Activated CD8-positive, alpha-beta memory T cell treated with anti-CD3 and anti-CD28 coated beads for 1 hour (primary cell): ENCODE measurements at places on chromosomes 3 and 15.

DNA sequence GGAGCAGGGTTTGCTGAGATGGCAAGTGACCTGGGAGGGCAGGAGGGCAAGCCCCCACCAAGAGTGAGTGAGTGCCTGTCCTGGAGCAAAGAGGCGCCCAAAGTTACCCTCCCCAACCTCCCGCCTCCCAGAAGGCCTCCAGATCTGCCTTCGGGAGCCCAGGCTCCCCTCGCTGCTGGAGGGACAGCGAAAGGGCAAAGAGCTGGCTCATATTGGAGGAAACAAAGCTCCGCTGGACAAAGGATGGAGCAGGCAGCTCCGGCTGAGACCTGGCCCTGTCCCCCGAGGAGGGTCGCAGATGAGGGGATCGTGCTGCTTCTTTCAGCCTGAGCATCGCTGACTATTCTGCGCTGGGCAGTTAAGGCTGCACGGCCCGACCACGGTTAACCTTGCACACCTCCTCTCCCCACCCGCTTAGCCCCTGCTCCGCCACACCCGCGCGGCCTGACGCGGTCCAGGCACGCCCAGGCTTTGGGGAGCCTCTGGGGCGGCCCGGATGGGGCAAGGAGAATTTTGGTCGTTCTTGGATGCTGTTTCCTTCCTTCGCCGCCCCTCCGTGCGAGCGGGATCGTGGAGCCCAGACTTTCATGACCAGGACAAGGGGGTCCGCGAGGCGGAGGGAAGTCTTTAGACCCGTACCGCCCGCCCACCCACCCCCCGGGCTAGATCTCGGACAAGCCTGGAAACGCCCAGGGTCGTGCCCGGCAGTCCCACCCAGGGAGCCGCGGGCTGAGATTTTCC lies 651 bp downstream of the PLCD1 start:
- no peak for DNase-seq

- no peak for DNase-seq
These were observed 242.0 kb upstream of the RGMA start for GRCh38 chr15:93330912-93331544.

DNA sequence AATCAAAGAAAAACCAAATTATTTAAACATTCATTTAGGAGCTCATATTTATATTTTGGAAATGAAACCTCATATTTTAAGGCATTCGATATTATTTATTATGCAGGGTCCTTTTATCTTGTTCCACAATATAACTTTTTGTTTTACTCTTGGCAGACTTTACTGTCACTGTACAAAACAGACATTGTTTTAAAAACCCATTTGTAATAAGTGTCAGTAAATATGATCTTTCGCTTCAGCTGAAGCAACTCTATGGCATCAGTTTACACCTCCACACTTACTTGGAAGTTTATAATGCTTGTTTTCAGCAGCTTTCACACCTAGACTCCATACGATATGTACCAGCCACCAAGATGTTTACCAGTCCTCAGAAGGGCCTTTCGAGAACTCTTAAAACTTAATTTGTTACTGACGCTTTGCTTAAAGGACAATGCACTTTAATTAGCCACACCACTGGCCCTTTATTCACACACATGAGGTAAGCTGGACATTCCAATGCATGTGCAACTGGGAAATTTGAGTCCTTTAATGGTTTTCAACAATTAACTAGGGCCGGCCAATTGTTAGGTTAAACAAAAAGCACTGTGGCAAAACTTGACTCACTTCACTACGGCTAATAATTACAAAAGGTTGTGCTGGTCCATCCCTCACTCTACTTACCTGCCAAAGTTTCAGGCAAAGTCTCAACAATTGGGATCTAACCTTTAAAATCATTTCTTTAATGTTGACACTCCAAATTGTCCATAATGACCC lies 16.7 kb downstream of the WWTR1 start:
- DNase-seq, result no peak

DNA sequence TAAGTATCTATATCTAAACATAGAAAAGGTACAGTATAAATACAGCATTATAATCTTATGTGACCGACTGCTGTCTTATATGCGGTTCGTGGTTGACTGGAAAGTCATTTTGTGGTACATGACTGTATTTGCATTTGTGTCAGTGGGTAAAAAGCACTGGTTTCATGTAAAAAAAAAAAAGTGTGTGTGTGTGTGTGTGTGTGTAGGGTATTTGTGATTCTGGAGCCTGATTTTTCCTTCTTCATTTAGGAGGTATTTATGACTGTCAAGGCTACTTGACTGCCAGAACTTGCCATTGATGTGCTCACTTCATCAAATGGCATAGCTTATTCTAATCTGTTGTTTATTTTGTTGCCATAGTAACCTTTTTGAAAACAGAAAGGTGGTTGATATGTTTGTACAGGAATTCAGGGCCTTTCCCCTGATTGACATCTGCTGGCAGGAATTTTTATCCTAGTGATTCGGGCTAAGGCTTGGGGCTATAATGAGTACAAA lies 63.2 kb downstream of the AKAP13 start:
- no peak for DNase-seq

DNA sequence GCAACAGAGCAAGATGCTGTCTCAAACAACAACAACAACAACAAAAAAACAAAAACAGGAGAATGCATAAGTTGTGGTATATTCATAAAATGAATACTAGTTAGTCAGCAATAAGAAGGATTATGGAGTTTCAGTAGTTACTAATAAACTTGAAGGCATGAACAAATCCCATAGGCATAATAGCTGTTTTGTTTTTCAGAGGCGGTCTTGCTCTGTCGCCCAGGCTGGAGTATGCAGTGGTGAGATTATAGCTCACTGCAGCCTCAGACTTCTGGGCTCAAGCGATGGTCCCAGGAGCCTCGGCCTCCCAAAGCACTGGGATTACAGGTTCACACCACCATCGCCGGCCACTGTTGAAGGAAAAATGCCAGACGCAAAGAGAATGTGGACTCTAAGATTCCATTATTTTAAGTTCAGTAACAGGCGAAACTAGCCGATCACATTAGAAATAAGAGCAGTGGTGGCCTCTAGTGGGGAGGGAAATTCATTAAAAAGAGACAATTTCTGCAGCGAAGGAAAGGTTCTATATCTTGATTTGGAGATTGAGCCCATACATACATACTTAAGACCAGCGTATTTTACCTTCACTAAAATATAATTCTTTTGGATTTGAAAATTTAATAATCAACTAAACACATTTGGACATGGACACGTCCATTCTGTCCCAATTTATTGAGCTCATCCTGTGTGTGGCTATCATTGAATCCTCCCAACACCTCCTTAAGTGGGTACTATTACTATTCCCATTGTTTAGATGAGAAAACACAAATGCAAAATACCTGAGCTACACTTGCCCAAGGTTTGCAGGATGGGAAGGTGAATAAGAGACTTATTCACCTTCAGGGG lies 27.4 kb upstream of the HDAC11 start:
- DNase-seq, result peak; percentile 7

GRCh38 chr15:87902772-87903426 lies 353.6 kb downstream of the NTRK3 start:
- no peak for DNase-seq

GRCh38 chr15:48388016-48388851 lies 57.0 kb downstream of the DUT start:
- DNase-seq, result no peak

- DNase-seq, result no peak
These were observed 212.4 kb downstream of the IL5RA start for GRCh38 chr3:2897821-2898220.

- DNase-seq, result no peak
These were observed 63.8 kb downstream of the CPN2 start for GRCh38 chr3:194287374-194287773.

- peak; percentile 52 for DNase-seq
These were observed 202.5 kb upstream of the TLE3 start for GRCh38 chr15:70299931-70300869.
